DND-41 (cell line): ENCODE measurements at places on chromosomes 4 and X.

DNA sequence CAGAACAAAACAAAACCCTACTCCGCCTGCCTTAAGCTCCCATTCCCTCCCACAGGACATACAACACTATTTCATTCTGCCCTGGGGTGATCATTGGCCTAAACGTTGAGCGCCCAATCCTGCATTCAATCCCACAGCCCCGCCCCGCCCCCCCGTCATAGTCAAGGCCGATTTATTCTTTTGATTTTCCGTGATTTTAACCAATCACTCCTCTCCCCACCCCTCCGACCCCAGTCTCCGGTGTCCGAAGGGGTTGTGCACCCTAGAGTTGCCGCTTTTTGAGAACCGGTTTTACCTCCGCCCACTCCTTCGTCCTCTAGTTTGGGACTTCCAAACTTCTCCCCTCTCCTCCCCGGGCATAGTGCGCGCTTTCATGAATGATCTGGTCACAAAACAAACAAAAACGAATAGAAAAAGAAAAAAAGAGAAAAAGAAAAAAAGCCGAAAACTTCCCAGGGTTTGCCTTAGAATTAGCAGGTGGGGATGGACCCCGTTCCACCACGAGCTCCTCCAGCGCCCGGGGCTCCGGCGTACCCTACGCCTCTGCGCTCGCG is 446 bp upstream of the UBE2A start:
- H3K4me1 ChIP-seq = peaks cover 25% of the 10 kb centered on the region
- peak overlapping the region; percentile 74 for H3K27ac ChIP-seq
- peaks cover 17% of the 10 kb centered on the region for H3K36me3 ChIP-seq
- H3K27me3 ChIP-seq = no peaks in the 10 kb centered on the region
- H3K4me3 ChIP-seq = peak overlapping the region; percentile 89

- peaks cover 11% of the 10 kb centered on the region for H3K36me3 ChIP-seq
- no peaks in the 10 kb centered on the region for H3K27me3 ChIP-seq
- peak overlapping the region; percentile 45; the same call in 1 of the 2 replicates for H3K4me3 ChIP-seq
- DNase-seq = no peak
- peak overlapping the region; percentile 90 for H3K27ac ChIP-seq
These were observed 97.8 kb downstream of the ZNF674 start for GRCh38 chrX:46447384-46447783.

DNA sequence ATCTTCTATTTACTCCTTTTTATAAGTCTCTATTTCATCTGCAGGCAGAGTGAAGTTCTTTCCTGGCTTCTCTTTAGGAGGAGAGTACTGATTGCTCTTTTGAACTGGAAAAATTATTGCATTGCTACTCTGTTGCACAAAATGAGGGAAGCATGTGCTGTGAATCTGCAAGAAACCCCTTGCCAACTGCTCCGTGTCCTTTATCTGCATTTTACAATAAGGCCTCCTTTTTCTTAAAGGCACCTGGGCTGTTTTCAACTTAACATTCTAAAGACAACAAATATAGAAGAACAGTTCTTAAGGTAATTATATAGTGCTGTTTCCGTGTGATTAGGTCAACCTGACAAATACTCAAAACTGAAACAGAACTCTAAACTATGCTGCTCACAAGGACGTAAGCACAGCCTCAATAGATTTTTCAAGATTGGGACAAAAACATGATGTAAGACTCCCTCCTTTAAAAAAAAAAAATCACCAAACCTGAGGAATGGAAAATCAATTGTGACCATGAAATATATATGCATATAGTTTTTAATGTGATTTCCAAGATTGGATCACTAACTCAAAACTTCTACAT is 716.6 kb upstream of the INTU start:
- H3K36me3 ChIP-seq = no peaks in the 10 kb centered on the region
- no peak overlapping the region for H3K27ac ChIP-seq
- H3K4me3 ChIP-seq = no peak overlapping the region

DNA sequence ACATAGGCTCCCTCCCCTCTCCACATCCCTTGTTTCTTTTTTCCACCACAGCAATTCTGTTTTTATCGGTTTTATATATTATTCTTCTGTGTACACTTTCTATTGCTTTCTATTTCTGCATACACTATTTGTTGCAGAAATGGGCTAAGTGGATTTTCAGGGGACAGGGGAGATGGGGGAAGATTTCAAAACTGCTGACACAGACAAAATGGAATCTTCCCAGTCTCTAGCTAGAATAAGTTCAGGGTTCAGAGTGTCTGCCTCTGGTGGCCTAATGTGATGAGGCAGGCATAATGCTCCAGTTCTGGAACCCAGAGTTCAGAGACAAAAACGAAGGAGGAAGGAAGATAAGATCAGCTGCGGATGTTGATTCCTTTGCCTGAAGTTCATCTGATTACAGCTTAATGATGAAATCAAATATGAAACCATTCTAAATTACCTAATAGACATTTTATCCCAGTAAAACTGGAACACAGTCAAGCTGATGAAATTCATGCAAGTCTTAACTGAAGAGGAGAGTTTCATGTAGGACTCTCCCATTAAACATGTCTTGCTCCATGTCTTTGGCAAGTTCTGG is 447.1 kb downstream of the AFF2 start:
- H3K36me3 ChIP-seq = no peaks in the 10 kb centered on the region
- H3K4me3 ChIP-seq = no peak overlapping the region
- H3K4me1 ChIP-seq = no peaks in the 10 kb centered on the region

DNA sequence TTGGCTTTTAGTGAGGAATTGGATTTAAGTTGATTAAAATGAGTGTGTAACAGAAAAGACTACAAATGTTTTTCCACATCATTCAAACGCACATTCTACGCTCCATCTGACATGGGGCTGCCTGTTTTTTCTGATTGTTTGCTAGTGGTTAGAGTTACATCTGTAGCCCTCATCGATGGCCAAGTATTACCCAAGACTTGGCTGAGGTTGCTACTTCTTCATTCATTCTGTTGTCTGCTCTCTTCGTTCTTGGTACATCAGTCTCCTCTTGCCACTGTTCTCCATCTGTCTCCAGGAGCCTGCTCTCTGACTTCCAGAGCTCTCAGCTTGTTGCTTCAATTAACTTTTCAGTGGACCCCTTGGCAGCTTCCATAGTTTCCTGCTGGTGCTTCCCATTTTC is 1844.6 kb upstream of the TENM3 start:
- no peaks in the 10 kb centered on the region for H3K36me3 ChIP-seq
- no peaks in the 10 kb centered on the region for H3K27me3 ChIP-seq
- no peak overlapping the region for H3K4me3 ChIP-seq
- peaks cover 32% of the 10 kb centered on the region for H3K4me1 ChIP-seq
- no peak overlapping the region; the same call in 1 of the 2 replicates for H3K27ac ChIP-seq

GRCh38 chr4:137125011-137125410 is 407.3 kb downstream of the PCDH18 start:
- H3K27me3 ChIP-seq = no peaks in the 10 kb centered on the region
- H3K36me3 ChIP-seq = no peaks in the 10 kb centered on the region
- no peak overlapping the region for H3K4me3 ChIP-seq

DNA sequence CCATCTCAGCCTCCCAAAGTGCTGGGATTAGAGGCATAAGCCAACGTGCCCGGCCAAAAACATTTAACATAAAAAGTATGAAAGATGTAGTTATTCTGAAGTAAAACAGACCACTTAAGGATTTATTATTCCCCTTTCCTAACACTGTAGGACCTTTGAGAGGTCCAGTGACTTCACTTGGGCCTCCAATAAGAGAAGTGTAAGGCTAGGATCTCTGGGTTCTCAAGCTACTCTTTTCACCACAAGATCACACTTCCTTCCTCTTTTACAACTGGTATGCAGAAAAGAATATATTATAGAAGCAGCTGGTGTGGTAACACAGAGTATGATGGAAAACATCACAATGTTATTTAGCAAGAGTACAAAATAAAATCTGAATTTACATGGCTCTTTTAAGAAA is 30.2 kb upstream of the CCNG2 start:
- no peaks in the 10 kb centered on the region for H3K27me3 ChIP-seq
- H3K36me3 ChIP-seq = no peaks in the 10 kb centered on the region
- no peak overlapping the region for H3K27ac ChIP-seq
- no peaks in the 10 kb centered on the region for H3K4me1 ChIP-seq
